ENCODE measurements at places on chromosomes 1 and 21. TPM values are rescaled to one million over a fixed set of nuclear protein-coding genes. Genes with fewer than 3 reads are reported as not detected.
A peak's percentile ranks its signal among the peaks of the same experiment; 100 is the strongest.

DNA sequence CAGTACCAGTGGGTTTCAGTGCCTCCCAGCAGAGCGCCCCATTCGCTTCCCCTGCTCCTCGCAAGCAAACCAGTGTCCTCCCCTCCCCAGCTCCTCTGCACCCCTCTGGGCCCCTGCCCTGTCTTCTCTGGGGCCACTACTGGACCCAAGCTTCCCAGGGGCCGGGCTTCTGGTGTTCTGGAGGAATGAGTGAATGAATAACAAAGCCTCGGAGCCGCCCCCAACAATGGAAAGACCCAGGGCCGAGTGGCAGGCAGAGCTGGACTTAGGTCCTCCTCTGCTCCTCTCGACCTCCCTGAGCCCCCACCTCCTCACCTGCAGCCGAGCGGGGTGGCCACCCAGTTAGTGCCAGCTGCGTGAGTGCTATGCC is 37.6 kb downstream of the MATN1 start:
- no peak for DNase-seq

Gene APOBEC4
- not detected for total RNA-seq

DNA sequence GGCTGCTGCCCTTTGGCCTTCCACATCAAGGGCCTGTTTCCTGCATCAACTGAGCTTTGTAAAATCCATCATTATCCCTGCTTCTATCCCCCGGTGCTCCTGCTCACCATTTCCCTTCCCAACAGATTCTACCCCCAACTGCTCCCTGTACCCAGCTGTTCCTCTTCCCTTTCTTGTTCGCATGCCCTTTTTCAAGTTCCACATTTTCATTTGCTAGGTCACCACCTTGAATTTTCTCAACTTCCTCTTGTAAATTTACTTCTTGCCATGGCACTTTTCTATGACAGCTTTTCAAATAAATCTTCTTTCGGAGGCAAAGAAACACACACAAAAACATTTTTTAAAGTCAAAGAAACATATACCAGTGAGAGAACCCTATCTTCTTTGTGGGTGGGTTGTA is 330.5 kb upstream of the ADGRL2 start:
- DNase-seq, result no peak

GRCh38 chr1:2300004-2300771 is 72.1 kb downstream of the SKI start:
- DNase-seq, result no peak

DNA sequence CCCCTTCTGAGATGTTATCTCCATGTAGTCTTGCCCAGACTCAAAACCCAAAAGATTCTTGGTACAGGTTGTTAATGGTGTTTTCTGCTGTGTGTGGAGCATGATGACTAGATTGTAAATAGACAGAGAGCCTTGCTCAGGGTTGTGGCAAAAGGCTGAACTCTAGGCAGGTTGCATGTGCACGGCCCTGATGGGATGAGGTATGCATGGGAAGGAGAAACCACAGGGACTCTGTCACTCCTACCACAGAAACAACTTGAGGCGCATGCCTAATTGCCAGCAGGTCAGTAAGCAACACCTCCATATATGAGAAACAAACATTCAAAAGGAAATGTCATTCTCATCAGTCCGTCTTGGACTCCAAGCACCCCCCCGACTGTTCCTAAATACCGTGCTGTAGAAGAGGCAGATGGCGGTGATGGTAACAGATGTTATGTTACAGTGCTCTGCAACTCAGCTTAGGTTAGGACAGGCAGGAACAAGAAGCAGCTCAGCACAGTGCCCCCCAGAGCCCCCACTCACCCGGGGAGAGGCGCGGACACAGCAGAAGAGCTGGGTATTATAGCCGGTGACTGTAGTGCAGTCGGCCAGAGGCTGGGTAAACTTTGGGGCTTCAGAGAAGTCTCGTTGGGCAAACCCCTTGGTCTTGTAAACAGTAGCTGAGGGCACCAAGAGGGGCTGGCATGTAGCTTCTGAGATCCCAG is 10.9 kb downstream of the MYBPHL start:
- DNase-seq, result no peak

Gene TFAP2E
- not detected for total RNA-seq

- no peak for DNase-seq
Observed at GRCh38 chr1:80542231-80542630, 1258.5 kb upstream of the ADGRL2 start.

- no peak for DNase-seq
Observed at GRCh38 chr1:81876901-81877733, 76.4 kb downstream of the ADGRL2 start.

Gene FLG2
- not detected for total RNA-seq

- no peak for DNase-seq
Observed at GRCh38 chr1:158691907-158692306, 5.4 kb upstream of the SPTA1 start.

Gene WNT3A
- not detected for total RNA-seq

DNA sequence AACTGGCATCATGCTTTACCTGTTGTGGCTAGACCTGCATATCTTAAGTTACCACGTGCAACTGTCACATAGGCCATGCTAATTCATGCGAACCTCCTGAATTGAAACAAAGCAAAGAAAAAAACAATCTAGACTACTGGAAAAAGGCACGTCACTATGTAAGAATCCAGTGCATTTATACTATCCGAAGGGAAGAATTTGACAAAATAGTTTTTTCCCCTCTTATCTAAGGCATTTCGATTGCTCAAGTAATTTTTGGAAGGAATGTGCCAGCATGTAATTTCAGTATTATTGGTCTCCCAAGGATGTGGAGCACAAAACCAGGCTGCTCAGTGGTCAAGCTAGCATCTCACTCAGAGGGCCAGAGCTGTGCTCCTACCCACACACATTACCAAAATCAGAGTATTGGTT is 31.5 kb upstream of the C1orf198 start:
- DNase-seq, result no peak

Gene C4BPA
- total RNA-seq, result not detected

Gene TESK2
- total RNA-seq, result 0.25 TPM

DNA sequence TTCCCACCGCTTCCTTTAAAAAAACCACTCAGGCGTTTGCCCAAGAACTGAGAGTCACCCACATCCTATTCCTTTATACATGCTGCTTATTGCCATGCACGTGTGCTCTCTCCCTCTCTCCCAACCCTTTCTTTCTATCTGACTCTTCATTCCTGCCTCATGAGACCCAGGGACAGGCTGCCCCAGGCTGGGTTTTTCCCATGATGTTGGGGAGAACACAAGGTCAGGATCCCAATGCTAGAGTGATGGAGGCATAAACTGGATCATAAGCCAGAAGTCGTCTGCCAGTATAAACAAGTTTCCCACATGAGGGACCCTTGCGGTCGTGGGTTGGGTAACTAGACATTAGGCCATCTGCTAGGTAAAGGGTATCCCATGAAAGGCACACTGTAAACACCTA is 64.9 kb downstream of the CD2 start:
- no peak for DNase-seq

- no peak for DNase-seq
Observed at GRCh38 chr1:207883104-207883651, 27.7 kb downstream of the CD34 start.

GRCh38 chr1:32818804-32819541 is 1.5 kb downstream of the S100PBP start:
- no peak for DNase-seq

Gene TINAGL1
- 1.1 TPM for total RNA-seq

DNA sequence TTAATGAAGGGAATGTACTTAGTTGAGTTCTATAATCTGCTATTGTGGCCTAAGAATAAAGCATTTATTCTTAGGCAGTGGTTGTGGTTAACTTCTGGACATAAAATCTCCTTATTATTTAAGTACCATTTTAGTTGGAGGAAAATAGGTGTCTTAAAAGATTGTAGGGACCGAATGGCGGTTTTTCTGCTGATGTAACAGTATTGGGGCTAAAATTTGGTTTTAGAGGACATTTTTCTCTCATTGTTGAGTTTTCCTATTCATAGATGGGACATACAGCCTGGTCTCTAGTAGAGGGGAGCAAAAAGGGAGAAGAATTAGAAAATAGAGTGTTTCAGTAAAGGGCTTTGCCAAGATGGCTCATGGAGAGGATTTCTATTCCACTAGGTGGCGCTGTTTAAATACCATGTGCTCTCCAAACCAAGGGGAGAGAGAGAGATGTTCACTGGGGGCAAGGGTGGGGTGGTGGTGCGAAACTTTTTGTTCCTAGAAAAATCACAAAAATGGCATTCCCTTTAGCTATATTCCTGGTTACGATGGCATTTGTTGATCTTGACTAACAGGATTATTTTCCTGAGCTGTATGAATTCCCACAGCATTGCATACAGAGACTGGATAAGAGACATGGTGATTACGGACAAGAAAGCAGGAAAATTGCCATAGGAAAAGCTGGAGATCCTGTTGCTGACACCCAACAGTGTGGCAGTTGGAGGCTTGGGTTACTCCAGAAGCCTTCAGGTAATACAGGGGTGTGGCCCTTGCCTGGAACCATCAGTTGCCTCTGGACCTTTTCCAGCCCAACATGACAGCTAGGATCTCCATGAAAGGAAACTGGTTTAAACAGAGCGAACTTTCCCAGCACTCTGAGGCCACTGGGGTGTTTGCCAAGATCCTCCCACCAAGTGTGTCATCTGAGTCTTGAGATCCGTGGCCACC is 18.2 kb upstream of the FCGR2A start:
- peak; percentile 51 for DNase-seq

GRCh38 chr1:33297911-33298622 is 22.8 kb downstream of the A3GALT2 start:
- DNase-seq, result no peak

- no peak for DNase-seq
Observed at GRCh38 chr1:183735069-183735860, 69.7 kb upstream of the RGL1 start.

GRCh38 chr1:75394386-75395139 is 216.4 kb downstream of the SLC44A5 start:
- no peak for DNase-seq

- no peak for DNase-seq
Observed at GRCh38 chr1:86499987-86500593, 31.4 kb downstream of the CLCA1 start.

DNA sequence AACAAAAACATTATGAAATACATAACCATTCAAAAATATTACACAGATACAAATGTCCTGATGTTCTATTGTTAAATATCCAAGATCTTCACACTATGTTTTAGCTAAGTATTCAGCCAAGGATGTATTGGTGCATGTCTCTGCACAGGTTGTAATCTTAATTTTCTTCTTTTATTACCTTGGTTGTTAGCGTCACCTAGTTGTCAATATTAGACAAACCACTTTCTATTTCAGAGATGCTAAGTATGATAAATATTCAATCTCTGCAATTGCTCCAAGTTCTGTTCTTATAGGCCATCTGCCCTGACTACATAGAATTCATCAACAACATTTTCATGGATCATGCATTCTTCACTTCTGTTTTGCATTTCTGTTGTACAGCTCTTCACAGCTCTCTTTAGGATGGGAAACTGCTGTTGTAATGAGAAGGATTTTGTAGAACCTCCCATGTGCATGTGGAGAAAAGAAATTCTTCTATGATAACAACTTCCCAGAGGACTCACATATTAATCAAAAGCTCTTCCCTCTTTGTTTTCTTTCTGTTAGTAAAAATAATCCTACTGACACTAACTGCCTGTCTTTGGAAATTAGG is 380.1 kb downstream of the NUF2 start:
- no peak for DNase-seq

DNA sequence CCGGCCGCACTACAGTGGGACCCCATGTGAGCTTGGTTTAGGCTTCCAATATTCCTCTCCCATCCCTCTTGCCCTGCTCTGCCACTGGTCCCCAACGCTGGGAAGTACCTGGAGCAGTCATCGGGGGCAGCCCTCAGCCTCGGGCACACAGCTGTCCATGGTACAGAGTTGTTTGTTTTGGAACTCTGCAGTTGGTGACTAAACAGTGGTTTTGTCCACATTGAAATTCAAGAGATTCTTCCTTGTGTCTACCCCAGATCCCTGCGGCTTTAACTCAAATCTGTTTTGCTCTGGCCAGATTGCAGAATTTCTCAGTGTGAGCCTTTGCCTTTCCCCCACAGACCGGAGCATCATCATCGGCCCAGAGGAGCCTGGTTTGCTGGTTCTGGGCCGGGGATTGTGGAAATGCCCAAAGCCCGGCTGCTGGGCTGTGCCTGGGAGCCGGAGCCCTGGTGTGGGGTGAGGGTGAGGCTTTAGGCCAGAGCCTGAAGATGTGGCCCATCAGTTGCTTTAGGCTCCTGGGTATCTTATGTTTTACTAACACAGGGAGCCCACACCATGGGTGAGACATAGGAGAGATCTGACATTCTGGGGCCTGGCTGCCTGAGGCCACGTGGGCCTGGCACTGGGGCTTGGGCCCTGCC is 93.2 kb downstream of the ARHGEF10L start:
- DNase-seq, result peak; percentile 62

Gene HES2
- total RNA-seq, result 0.59 TPM

GRCh38 chr1:37513795-37514349 is 694 bp downstream of the MEAF6 start:
- peak; percentile 17 for DNase-seq

DNA sequence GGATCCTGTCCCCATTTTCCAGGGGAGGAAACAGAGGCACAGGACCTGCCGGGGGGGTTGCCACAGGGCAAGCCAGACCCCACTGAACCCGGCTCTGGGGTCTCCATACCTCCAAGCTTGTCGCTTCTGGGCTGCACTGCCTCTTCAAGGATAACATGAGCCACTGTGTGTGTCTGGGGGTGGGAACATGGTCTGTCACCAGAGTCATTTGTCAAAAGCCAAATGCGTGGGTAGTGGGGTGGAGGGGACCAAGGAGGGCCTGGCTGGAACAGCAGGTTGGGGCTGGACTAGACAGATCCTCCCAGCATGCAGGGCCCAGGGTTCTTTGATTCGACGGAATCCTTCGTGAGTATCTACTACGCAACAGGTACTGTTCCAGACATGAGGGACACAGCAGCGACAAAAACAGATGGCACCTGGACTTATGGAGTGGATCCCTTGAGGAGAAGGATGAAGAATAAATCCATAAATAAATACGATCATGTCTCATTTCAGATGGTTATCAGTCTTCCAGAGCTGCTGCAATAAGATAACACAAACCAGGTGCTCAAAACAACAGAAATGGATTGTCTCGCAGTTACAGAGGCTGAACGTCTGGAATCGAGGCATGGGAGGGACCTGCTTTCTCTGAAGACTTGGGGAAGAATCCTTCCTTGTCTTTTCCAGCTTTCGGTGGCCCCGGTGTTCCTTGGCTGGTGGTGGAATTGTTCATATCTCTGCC is 28.7 kb downstream of the C1QB start:
- DNase-seq, result no peak

GRCh38 chr1:242224461-242224860 is 225.6 kb upstream of the MAP1LC3C start:
- no peak for DNase-seq

GRCh38 chr1:17887661-17888371 is 132.7 kb downstream of the ACTL8 start:
- no peak for DNase-seq

Gene TLR5
- 0.30 TPM for total RNA-seq

Gene SLC35D1
- 4.1 TPM for total RNA-seq

Gene CA14
- total RNA-seq, result not detected

Gene OR2T29
- total RNA-seq, result not detected

DNA sequence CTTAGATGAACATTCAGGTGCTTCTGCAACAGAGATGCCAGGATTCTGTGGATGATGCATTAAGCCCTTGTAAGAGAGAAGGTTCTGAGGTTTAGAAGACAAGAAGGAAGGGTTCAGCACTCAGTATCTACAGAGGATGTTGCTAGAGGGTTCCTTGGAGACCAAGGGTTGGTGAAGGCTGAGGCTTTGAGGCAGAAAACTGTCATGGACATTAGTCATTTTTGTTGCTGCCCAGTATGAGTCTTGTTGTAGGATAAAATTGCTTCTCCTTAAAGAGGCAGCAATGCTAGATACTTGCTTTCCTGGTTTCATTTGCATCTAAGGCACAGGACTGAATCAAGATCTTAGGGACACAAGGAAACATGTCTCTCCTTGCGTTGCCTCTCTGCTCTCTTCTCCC is 319.4 kb upstream of the NFIA start:
- DNase-seq, result no peak
